ENCODE measurements at places on chromosomes 2 and 18. TPM values are rescaled to one million over a fixed set of nuclear protein-coding genes. Genes with fewer than 3 reads are reported as not detected.
A peak's percentile ranks its signal among the peaks of the same experiment; 100 is the strongest.

Gene LCT
- total RNA-seq = not detected

Gene MFSD6
- total RNA-seq = 33.7 TPM

Gene CCBE1
- 6.5 TPM for total RNA-seq

Gene UXS1
- total RNA-seq = 31.5 TPM

Gene MEP1B
- not detected for total RNA-seq

Gene OLA1
- 294 TPM for total RNA-seq

Gene PTPN4
- total RNA-seq = 33.0 TPM

Gene C18orf54
- 4.8 TPM for total RNA-seq

DNA sequence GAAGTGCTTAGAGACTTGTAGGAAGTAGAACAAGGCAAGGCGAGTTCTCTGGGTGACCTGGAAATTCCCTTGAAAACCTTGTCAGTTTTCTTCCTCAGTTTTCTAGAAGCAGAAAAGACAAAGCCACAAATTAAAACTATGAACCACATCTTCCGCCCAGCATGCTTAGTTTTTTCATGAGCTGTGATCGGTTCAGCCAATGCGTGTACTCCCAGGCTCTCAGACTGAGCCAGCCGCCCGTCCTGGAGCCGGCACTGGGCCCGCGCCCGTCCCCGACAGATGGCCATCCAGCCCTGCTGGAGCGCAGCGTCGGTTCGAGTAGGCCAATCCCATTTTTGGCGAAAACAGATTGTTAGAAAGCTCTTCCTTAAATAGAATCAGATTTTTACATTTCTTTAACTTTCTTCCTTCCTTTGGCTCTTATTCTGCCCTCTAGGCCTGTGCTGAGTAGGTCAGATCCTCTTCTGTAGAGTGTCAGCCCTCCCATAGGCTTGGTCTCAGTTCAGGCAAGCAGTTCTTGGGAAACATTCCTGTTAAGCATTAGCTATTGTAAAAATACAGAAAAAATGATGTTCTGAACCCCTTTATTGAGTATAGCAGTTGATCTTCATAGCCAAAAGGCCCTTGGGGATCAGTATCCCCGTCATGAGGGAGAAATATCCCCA lies 112.5 kb downstream of the NCK2 start:
- no peak for DNase-seq

DNA sequence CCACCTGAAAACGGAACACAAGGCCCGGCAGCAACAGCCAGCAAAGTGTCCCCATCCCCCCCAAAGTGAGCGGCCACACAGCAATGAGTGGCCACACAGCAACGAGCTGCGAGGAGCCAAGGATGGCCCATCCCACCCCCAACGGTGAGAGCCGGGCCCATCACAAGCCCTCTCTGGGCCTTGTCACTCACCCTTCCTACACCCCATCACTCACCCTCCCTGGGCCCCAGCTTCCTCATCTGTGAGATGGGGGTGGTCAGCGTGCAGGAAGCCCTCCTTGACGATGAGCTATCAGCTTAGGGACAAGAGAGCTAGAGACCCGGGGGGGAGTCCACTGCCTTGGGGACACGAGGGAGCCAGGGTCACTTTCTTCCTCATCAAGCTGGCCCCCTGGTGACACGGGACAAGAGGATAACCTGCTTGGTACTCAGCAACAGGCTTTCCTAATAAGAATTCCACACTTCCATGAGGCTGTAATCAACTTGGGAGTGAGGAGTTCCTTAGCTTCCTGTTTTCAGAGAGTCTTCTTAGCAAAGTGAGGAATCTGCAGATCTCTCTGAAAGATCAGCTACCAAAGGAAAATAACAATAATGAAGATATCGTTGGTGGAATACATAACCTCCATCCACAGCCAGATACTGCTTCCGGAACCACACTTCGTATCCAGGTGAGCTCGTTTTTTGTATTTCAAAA lies 92.8 kb downstream of the HDAC4 start:
- DNase-seq = no peak

- peak; percentile 79 for DNase-seq
Measured at GRCh38 chr2:45567974-45568789, 42.9 kb downstream of the SRBD1 start.

DNA sequence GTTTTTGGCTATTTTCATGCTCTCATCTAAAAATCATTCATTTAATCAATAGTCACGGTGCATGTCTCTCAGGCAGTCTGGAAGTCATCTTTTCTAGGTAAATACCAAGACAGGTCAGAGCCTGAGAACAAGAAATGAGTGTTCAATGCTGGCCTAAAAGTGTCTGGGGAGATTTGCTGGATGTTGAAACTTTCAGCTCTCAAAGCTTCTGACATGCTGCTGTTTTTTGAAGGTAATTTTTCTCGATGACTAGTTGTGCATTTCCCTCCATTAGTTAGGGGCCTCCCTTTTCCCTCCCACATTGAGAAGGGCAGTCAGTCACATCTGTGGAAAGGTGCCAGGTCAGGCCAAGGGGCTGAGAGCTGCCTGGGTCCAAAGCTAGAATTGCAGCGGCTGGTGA lies 115.6 kb downstream of the LPIN1 start:
- DNase-seq = no peak

GRCh38 chr2:180130403-180130802 lies 123.3 kb upstream of the CWC22 start:
- peak; percentile 33 for DNase-seq

- no peak for DNase-seq
Measured at GRCh38 chr2:234691968-234692955, 195.4 kb upstream of the ARL4C start.

DNA sequence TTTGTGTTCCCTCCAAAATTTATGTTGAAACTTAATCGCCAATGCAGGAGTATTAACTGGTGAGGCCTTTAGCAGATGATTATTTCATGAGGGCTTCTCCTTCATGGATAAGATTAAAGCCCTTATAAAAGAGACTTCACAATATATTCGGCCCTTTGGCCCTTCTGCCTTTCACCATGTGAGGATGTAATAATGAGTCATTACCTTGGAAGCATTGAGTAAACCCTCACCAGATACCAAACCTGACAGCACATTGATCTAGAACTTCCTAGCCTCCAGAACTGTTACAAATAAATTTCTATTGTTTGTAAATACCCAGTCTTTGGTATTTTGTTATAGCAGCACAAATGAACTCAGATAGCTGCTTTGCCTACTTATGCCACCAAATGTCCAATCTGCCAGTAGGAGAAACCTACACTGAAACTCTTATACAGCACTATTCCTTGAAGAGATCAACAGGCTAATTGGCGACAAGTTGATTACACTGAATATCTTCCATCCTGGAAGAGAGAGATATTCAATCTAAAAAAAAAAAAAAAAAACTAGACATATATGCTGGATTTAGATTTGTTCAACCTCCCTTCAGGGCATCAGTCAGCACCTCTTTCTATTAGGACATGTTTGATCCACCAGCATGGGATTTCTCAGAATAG lies 125.9 kb upstream of the COL5A2 start:
- peak; percentile 59 for DNase-seq

- no peak for DNase-seq
Measured at GRCh38 chr2:225037415-225038230, 4.6 kb downstream of the DOCK10 start.

DNA sequence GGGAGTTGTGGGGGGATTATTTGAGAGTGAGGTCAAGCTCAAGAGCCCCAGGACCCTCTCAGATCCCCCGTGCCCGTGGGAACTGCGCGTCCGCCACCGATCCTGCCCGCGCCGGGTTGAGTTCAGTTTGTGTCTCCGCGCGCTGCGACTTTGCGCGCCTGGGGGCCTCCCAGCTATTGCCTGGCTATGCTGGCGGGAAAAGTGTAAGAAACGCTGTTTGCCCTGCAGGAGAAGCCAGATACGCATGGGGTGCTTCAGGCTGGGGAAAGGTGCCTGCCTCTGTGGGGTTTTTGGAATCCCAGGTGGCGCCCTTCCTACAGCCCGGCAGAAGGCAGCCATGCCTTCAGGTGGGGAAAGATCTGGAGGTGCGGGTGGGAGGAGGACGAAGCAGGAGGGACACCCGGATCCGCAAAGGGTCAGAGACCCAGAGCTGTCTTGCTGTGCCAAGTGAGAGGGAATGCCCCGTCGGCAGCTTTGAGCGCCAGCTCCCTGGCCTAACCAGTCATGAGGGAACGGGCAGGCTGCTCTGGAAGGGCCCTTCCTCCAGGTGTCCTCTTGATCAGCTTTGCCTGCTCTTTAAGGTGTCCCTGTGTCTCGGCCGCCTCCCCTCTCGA lies 22.5 kb downstream of the TEX44 start:
- no peak for DNase-seq

DNA sequence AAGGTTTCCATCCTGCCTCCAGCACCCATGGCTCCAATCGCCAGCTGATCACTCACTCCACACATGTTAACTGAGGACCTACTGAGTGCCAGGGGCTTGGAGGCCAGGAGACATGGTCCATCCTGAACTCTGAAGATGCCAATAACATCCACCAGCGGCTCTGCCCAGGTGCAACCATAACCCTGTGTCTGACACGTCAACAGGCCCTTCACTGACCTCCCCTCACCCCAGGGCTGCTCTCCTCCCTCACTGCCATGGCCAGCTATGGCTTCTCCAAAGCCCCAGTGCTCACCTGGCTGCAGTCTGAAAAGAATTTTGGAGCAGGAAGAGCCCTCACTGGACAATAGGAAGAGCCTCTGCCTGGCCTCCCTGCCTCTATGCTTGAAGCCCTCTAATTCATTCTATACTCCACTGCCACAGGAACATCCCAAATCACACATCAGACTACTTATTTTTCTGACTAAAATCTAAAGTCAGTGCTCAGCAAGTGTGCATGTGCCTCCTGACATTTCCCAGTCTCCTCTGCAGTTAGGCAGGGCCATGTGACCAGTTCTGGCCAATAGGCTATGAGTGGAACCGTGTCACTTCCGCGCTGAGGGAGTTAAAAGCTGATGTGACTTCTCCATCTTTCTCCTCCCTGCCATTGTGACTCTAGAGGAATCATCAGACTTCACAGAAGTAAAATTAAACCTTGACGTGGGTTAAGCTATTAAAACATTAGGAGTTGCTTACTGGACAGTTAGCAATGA lies 37.2 kb downstream of the ZBTB7C start:
- DNase-seq = no peak

DNA sequence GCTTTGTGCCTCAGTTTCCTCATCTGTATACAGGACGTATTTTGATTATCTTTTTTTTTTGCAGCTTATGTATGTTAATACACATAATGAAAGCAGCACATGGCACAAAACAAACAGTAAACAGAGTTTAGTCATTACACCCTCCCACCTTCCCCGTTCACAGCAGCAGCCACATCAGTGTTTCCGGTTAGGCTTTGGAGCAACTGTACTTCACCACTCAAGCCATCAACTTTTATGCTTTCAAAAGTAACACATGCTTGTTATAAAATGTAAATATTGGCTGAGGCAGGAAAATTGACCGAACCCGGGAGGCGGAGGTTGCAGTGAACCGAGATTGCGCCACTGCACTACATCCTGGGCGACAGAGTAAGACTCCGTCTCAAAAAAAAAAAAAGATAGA lies 117.3 kb downstream of the MTCL1 start:
- DNase-seq = no peak

DNA sequence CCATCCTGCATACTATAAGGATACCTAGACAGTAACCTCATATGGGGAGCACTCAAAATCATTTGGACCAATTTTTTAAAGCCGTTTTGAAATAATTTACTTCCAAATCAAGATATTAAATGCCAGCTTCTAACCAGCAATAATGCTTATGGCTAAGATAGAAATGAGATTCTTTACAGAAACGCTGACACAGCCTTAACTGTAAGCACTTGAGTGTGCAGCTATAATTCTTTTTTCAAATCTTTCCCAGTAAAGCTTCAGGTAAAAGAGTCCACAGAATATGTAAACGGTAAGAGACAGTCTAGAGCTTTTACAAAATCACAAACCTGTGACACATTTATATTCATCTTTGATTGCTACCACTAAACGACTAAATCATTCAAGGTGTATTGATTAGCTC lies 4.5 kb downstream of the NXPH2 start:
- DNase-seq = no peak

DNA sequence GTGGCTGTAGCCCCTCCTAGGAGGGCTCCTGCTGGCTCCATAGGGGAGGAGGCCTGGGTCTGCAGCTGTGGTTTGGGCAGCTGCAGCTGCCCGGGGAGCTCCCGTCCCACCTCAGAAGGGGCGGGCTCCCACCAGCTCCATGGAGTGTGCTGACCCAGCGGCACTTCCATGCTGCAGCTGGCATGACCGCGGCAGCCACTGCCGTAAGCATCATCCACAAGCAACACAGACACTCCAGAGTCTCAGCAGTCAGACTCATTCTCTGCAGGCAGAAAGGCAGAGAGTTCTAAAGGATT lies 660.1 kb upstream of the RAB6C start:
- DNase-seq = no peak

DNA sequence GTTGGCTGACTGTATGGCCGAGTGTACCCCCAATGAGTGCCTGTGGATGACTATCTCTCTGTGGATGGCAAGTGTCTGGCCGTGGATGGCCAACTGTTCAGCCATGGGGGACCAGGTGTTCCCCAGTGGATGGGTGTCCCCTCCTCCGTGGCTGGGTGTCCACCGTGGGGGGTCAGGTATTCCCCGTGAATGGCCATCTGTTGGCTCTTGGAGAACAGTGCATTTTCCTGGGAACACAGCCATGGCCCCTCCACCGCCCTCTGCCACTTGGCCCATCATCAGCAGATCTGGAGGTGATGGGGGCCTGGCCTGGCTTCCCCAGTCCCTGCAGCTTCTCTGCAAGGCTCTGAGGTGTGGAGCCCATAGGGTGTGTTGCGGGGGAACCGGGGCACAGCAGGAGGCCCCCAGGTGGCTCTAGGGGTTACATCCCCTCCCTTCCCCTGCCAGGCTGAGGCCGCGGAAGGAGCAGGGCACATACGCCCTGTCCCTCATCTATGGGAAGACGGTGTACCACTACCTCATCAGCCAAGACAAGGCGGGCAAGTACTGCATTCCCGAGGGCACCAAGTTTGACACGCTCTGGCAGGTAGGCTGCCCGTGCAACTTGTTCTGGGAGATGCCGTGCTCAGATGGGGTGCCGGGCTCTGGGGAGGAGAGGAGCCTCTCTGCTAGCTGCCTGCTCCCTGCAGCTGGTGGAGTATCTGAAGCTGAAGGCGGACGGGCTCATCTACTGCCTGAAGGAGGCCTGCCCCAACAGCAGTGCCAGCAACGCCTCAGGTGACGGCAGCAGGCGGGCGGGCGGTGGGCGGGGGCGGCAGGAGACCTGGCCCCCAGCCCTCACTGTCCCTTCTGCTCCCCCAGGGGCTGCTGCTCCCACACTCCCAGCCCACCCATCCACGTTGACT lies 19.3 kb downstream of the ZAP70 start:
- no peak for DNase-seq

DNA sequence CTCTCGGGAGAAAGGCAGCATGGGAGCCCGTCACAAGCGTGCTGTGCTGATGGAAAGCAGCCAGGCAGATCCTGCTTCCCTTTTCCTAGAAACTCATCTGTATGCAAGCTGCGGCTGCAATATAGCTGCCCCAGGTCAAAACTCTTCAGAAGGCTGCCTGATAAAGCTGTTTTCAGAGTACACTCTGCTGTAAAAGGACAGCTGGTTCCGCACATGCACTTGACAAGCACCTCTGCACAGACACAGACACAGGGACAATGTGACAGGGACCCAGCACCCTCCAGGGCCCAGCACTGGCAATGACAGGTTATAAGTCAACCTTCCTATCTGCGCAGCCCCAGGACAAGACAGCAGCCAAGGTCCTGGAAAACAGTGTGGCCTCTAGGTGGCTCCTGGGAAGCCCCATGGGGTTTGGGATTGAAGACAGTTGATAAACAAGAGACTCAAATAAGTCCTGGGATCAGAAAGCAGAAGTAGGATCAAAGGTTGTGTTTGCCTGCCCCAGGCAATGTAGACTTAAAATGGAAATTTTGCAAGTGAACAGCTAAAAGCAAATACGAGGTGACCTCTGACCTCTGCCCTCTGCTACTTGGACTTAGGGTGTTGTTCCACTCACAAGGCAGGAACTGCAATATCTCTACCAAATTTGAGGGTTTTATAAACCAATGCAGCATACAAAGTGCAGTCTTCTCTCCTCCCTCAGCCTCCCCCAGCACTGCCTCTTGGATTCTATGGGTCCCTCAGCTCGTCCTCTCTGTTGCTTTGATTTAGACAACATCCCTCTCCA lies 16.9 kb downstream of the SLC66A2 start:
- DNase-seq = no peak

Data from A172 (cell line).